ENCODE measurements at places on chromosomes 7 and 10.

DNA sequence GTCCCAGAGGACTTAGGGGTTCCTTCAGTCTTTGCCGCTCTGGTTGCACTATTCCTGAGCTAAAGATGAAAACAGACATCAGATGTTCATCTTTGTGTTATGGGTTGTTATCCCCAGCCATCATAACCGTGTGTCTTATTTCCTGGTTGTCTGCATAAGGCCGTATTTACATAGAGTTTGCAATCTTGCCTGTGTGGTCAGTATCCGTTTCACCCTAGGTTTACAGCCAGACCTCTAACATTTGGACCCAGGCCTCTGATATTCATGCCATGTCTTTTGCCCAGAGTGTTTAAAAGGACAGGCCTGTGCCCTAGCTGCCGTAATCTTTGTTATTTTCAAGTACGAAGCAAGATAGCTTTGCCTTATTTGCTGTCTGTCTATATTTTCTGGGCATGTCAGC is 26.6 kb downstream of the LRRC4 start:
- no peak for DNase-seq

GRCh38 chr7:122679813-122680212 is 19.1 kb downstream of the RNF133 start:
- DNase-seq, result no peak

DNA sequence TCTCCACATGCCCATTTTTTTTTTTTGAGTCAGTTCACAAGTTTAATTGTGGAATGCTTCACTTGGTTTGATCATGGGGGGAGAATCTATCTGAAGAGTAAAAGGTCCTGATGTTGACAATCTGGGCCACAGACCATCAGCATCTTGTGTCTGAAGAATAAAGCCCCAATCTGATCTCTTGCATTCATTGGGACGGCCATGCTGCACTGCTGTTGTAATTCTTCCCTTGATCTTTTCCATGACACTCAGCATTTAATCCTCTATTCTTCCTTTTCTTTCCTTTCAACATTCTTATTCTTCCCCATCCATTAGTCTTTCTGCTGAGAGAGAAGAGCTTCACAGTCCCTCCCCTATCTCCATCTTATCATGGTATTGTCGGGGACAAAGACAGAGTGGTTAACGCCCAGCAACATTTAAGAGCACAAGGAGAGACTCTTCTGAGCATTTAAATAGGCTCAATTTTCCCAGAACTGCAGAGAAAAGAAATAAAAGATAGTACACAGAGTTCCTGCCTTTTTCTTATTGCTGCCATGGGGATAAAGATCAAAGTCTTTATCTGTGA is 1157.3 kb downstream of the SORCS3 start:
- DNase-seq, result no peak

GRCh38 chr10:91006752-91007346 is 86.0 kb upstream of the ANKRD1 start:
- no peak for DNase-seq

GRCh38 chr7:41696323-41696916 is 6.5 kb downstream of the INHBA start:
- peak; percentile 92 for DNase-seq

GRCh38 chr7:157010588-157011332 is at the start of gene MNX1:
Gene MNX1 (minus strand): TSS chr7:157010663. CDS start chr7:157010350, 313 bp downstream.
- peak; percentile 96 for DNase-seq

DNA sequence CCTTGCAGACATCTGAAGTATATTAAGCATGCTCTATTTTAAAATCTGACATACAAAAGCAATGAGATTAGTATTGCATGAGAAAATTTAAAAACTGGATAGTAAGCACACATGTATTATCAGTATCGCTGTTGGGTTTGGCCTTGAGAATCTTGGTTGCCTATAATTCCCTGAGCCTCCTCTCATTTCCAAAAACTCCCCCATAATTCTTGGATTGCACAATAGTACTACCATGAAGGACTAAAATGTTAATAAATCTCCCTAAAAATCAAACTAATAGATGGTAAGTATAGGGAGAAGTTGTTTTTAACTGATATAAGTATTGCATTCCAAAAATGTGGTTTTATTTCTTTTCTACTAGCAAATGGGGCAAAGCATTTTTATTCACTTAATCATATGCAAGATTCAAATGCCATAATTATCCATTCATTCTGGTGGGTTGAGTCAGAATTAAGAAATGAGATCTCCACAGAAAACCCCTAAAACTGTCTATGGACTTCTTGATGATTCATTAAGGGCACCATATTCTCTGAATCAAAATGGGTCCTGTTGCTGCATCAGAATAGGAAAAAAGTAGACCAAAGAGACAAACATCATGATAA is 10.3 kb upstream of the VIM start:
- peak; percentile 41 for DNase-seq

DNA sequence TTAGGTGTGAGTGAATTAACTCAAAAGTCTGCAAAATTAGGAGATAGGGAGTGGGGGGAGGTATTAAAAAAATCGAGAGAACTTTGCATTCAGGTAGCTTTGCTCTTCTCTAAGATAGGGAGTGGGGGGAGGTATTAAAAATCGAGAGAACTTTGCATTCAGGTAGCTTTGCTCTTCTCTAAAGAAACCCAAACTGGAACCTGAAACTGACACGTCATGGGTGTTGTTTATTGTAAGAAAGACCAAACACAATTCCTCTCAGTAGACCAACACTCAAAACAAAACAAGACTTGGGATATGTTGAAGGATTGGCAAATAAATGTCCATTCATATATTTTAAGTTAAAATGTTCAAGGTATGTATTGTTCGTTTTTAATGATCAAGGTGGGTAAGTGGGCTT is 87.9 kb downstream of the KIAA1549 start:
- no peak for DNase-seq

- no peak for DNase-seq
Observed at GRCh38 chr7:151141855-151142685, 25.4 kb downstream of the GBX1 start.

GRCh38 chr7:112097524-112097923 is 108.7 kb downstream of the DOCK4 start:
- DNase-seq, result no peak

GRCh38 chr10:95279042-95279820 is 11.6 kb downstream of the PDLIM1 start:
- DNase-seq, result peak; percentile 64

DNA sequence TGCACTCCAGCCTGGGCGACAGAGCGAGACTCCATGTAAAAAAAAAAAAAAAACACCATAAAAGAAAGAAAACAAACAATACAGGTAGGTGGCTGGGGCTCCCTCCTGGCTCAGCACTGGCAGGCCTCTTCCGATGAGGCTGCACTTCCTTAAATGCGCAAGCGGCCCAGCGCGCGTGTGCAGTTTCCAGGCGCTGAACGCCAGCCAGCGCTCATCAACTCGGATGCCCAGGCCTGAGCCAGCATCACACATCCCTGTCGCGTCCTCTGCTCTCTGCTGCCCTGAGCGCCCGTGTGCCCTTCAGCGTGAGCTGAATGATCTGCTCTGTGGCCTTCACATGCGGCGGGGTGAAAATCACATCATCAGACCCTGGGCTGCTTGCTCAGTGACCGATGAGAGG is 31.8 kb downstream of the NUDT1 start:
- DNase-seq, result no peak

DNA sequence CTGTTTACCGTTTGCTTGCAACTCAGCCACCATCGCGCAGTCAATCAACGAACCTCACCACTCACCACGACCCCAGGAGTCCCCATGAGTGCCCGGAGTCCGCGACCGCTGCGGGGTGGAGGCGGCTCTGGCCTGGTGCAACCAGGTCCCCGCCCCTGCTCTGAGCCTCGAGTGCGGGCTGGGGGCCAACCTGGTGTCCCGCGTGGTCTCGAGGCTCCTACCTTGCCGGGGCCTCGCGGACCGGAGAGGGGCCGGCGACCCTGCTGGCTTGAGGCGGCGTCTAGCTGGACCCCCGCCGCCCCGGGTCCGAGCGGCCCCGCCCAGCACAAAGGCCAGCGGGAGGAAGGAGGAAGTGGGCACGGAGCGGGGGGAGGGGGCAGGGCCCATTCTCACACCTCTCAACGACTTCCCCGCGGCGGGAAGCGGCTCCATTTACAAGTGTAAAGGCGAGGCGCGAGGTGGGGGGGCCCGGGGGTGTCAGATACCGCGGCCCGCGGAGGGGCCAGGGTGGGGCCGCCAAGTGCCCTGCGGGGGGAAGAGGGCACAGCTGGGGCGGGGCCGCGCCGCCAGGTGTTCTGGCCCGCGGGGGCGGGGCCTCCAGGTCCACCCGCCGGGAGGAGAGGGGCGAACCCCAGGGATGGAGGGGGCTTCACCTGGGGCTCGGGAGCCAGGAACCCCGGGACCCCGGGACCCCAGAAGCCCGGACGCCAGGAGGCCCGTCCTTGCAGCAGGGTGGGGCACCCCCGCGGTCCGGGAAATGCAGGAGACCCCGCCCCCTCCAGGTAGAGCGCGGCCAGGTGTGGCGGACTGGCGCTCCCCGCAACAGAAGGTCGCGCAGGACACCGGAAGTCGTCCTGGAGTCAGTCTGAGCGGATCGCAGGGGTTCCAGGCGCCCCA is 8.6 kb downstream of the CTBP2 start:
- DNase-seq, result no peak

DNA sequence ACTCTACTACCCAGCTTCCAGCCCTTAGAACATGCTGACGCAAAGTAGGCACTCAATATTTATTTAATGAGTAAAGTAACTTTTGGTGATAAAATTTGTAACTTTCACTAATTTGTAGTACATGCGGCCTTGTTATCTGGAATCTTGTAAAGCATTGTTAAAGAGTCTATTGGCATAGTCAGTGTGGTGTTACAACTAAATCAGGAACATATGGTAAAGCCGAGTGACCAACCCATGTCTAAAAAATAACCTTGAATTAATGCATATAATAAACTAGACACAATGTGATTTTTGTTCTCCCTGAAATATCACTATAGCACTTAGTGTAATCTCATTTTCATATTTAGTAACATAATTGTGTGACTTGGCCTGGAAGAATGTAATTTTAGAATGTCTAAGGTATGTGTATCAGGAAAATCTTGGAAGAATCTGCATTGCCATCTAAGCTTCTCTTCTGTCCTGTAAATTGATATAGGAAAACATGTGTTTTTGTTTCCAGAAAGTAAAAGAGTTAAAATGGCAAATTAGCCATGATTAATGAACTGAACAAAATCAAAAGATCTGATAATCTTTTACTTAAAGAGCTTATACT is 256.7 kb upstream of the GNAI1 start:
- no peak for DNase-seq

DNA sequence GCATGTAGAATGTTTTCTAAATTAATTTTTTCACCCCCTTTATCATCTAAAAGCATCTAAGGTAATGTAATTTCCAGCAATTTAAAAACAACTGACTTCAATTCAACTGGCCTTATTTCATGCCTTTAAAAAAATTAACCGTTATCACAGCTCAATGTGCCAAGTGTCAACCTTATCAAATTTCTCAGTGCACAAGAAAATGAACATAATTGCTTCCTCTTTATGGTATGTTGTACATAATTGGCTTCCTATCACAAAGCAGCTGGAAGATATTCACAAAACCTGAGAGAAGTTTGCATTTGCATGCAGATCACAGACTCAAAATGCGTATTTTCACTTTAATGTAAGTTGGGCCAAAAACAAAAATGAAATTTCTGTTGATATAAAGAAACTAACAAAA is 966.4 kb downstream of the GRM8 start:
- DNase-seq, result no peak

DNA sequence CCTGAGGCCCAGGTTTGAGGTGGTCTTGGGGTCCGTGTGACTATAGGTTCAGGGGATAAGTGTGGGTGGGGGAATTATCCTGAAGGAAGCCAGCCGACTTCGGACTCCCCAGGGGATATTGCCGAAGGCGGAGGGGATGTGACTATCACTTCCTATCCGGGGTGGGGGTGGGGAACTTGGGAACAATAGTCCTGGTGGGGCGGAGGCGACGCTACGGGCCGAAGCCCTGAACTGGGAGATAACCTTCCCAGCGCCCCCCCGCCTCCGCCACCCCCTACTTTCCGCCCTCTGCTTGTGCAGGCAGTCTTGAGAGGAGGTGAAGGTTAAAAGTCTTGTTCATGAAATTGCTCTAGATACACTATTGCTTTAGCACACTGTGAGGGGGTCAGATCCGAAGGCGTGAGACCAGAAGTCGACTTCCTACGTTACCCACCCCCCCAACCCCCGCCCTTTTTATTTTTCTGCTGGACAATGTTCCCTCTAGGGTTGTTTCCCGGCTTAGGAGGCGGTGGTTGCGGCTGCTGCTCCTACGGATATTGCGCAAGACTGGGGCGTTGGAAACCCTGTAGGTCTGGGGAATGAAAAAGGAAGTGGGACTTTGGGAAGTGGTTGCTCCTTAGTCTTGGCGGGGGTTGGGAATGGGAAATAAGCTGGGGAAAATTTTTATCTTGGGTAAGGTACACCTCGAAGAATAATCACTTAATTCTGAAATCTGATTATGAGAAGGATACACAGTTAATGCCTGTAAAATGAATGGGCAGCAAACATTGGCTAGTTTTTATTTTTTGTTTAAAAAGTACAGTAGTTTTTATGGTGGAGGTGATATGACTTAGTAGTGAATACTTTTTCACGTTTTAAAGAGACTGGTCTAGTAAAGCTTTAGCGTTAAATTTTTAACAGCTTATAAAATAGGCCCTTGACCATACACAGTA is 1.5 kb downstream of the PTPN12 start:
- DNase-seq, result peak; percentile 93

DNA sequence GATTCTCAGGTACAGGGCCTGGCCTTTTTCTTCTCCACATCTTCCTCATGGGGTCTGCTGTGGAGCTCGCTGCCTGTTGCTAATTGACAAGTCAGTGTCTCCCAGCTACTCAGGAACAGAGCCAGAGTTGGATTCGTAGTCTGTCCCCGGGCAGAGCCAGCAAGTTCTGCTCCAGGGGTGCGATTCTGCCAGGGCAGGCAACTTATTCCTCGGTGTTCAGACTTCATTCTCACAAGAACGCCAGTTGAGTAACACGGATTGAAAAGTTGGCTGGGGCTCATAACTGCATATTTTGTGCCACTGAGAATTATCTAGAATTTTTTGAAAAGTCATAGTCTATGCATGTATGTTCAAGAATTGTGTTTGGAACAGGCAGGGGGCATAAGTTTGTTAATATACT is 336.7 kb upstream of the NPVF start:
- DNase-seq, result no peak

GRCh38 chr10:22978287-22978686 is 50.4 kb downstream of the ARMC3 start:
- no peak for DNase-seq

DNA sequence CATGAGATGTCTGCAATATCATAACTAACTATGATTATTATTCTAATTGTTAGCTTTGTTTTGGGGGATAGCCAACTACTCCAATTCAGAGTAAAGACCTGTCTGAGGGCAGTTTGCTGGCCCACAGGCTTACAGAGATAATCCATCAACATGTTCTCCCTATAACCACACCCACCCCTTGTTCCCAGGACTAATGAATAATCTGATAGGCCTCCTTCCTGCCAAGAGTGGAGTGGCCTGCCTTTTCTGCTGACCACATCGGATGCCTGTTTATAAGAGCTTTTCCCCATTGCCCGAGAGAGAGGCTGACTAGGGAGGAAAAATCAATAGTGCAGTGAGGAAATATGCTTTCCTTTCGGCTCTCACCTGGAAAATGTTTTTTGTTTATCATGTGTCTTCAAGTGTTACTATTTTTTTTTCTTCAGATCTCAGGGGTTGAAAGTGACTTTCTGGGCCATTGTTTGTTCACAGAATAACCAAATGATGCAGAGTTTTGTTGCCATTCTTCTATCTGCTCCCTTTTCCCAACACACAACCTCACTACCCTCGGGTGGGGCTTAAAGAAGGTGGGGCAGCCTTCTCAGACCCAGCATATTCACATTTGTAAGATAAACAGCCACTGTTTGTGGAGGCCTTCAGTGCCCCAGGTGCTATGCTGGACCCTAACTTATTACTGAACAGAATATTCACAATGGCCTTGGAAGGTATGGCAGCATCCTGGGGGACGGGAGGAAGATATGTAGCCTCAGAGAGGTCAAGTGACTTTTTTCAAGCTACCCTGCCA is 38.4 kb downstream of the PLPP4 start:
- no peak for DNase-seq

- DNase-seq, result no peak
Observed at GRCh38 chr7:113373863-113374262, 255.5 kb upstream of the SMIM30 start.

All from Daoy (cell line).